ENCODE measurements at places on chromosomes 12 and 14.

DNA sequence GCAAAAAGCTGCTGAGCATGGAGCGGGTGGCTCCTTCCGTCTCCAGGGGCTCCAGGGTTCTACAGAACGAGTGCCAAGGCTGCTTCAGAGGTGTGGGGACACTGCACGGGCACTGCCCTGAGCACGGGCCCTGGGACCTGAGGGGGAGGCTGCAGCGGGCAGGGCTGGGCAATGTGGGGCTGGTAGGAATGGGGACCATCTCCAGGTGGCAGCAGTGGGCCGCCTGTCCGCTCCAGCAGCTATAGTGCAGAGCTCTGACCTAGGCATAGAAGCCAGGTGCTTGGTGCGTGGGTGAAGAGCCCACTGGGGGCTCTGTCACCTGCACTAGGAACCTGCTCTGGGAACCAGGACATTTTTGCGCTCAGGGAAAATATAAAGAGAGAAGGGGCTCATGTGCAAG is 22.3 kb downstream of the HDAC7 start:
- no peaks in the 10 kb centered on the region for H3K27me3 ChIP-seq
- peak; percentile 44 for DNase-seq
- no peak overlapping the region for H3K27ac ChIP-seq
- no peak overlapping the region for H3K4me3 ChIP-seq
- peaks cover 34% of the 10 kb centered on the region for H3K4me1 ChIP-seq

- H3K36me3 ChIP-seq = no peaks in the 10 kb centered on the region
- no peak overlapping the region for H3K27ac ChIP-seq
- no peak overlapping the region for H3K4me3 ChIP-seq
- peaks cover 6% of the 10 kb centered on the region for H3K27me3 ChIP-seq
- H3K4me1 ChIP-seq = no peaks in the 10 kb centered on the region
Measured at GRCh38 chr12:112859291-112859690, 47.5 kb upstream of the OAS1 start.

DNA sequence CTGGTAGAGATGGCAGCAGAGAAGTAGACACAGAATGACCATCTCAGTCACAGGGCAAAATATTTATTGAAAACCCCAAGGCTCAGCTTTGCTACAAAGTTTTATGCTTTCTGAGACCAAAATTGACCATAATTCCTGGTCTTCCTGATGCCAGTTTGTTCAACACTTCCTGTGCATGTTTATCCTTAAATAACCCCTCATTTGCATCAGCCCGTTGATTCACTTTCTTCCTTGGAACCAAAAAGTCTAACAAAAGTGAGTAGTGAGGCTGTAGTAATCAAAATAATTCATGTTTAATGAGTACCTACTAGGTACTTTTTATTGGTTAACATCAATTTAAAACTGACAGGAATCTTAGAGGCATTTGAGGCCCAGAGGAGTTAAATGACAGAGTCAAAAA is 51.7 kb downstream of the TRHDE start:
- H3K27me3 ChIP-seq = no peaks in the 10 kb centered on the region
- H3K27ac ChIP-seq = no peak overlapping the region
- DNase-seq = no peak
- H3K36me3 ChIP-seq = no peaks in the 10 kb centered on the region
- H3K4me3 ChIP-seq = no peak overlapping the region

DNA sequence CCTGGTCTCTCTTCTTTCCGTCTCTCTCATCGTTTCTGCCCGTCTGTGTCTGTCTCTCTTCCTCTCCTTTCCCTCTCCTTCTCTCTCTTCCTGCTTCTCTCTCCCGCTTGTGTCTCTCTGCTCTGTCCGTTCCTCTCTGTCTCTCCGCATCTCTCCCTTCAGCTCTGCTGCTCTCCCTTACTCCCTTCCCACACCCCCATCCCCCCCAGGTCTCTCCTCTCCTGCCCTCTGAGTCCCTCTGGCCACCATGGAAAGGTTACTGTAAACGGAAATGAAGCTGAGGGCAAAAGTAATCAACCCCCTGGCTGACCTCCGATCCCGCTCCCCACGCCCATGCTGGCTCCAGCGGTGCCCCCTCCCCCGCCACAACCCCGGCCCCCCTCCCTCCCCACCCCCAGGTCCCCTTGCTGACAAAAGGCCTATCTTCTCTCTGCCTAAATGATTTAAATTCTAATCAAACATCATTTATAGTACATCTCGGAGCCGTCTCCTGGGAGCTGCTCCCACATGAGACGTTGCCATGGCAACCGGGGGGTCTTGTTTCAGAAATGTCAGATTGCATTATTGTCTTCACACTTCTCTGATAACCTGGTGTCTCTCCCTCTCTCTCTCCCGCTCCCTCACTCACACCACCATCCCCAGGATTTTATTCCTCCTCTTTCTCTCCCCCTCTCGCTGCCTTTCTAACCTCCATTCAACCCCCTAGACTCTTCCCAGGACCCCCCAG is 203.8 kb downstream of the RBM19 start:
- H3K27me3 ChIP-seq = peaks cover 42% of the 10 kb centered on the region
- no peak overlapping the region for H3K4me3 ChIP-seq
- H3K4me1 ChIP-seq = no peaks in the 10 kb centered on the region
- H3K36me3 ChIP-seq = no peaks in the 10 kb centered on the region
- no peak overlapping the region for H3K27ac ChIP-seq

DNA sequence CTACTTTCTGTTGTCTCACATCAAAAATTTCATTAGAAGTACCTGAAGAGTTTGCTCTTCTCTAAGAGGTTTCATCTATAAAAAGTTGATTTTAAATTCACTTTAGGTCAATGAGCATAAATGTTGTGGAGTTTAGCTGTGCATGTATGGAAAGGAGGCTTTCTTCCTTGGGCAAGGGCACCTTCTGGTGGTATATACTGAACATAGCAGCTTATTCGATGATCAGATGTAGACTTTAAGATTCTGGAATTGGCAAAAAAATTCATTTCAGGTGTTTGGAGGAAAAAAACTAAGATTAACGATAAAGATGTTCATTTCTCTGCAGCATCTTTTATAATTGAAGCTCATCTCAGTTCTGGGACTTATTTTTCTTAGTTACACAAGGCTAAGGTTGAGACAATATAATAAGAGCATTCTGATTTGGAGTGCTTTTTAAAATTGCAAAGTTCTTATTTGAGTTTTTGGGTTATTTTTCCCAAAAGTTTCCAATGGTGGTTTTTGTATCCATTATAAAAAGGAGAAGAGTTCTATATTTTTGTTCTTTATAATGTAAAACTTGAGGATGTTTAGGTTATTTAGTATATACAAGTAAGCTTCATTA is 46.8 kb downstream of the TMEM117 start:
- no peaks in the 10 kb centered on the region for H3K27me3 ChIP-seq
- H3K36me3 ChIP-seq = no peaks in the 10 kb centered on the region
- no peak overlapping the region for H3K4me3 ChIP-seq
- DNase-seq = peak; percentile 12
- H3K4me1 ChIP-seq = no peaks in the 10 kb centered on the region
- no peak overlapping the region for H3K27ac ChIP-seq

GRCh38 chr14:94354638-94355185 is 31.6 kb upstream of the SERPINA6 start:
- no peaks in the 10 kb centered on the region for H3K36me3 ChIP-seq
- no peak for DNase-seq
- no peaks in the 10 kb centered on the region for H3K4me1 ChIP-seq
- no peak overlapping the region for H3K4me3 ChIP-seq
- peaks cover 4% of the 10 kb centered on the region for H3K27me3 ChIP-seq

DNA sequence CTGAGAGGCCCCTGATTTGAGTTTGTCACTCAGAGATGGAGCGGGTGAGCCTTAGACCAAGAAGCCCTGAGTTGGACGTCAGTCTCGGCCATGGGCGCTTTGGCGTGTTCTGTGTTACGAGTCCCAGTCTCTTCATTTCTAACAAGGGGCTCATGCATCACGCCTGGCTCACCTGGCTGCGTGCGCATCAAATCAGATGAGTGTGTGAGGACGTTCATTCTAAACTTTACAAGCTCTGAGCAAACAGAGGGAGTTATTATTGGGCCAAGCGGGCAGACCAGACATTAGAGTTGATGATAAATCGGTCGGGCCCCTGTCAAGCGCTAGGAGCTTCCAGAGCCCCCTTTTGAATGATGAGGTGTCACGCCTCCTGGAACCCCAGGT is 117.2 kb downstream of the CALM1 start:
- DNase-seq = peak; percentile 42
- H3K27ac ChIP-seq = peak overlapping the region; percentile 88
- H3K36me3 ChIP-seq = no peaks in the 10 kb centered on the region
- no peak overlapping the region for H3K4me3 ChIP-seq

GRCh38 chr14:89700801-89701200 is 253.7 kb downstream of the EFCAB11 start:
- H3K27me3 ChIP-seq = no peaks in the 10 kb centered on the region
- no peak for DNase-seq
- H3K27ac ChIP-seq = peak overlapping the region; percentile 65

GRCh38 chr12:47155457-47156166 is 75.9 kb upstream of the AMIGO2 start:
- H3K27me3 ChIP-seq = no peaks in the 10 kb centered on the region
- H3K27ac ChIP-seq = no peak overlapping the region
- H3K4me1 ChIP-seq = no peaks in the 10 kb centered on the region
- H3K4me3 ChIP-seq = no peak overlapping the region
- DNase-seq = no peak
- no peaks in the 10 kb centered on the region for H3K36me3 ChIP-seq

DNA sequence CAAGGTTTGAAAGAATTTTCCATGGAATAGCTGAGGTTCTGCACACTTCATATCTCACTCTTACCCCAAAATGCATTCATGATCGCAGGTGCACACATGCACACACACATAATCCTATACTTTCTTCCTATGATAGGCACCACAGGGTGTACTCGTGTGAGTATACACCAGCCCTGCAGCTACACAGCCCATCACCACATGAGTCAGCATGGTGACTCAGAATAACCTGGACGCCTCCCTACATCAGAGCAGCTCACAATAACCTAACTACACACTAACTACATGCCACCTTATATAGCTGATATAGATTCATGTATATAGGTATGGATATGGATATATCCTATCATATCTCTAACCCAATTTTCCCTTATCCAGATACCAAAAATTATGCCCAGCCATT is 850.2 kb upstream of the TMEM132C start:
- no peak overlapping the region for H3K4me3 ChIP-seq
- DNase-seq = no peak
- no peaks in the 10 kb centered on the region for H3K36me3 ChIP-seq
- no peaks in the 10 kb centered on the region for H3K4me1 ChIP-seq
- H3K27ac ChIP-seq = no peak overlapping the region

DNA sequence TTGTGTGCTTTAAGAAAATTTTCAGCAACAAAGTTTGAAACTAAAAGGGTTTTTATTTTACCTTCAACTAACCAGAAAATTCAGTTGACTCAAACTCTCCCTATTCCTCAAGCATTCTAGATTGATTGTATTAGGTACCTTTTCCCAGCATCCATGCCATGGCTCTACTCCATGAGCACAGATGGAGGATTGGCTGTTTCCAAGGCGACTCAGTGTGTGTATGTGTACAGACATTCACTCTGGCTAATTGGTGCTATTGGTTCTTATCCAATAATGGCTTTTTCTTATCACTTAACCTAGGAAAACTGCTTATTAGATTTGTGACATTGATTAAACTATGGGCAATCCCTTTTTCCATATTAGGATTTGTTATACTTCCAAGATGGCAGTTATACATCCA is 202.6 kb downstream of the ANO6 start:
- DNase-seq = no peak
- no peaks in the 10 kb centered on the region for H3K36me3 ChIP-seq
- no peaks in the 10 kb centered on the region for H3K27me3 ChIP-seq
- H3K4me1 ChIP-seq = no peaks in the 10 kb centered on the region
- H3K27ac ChIP-seq = no peak overlapping the region

- no peak for DNase-seq
- H3K27ac ChIP-seq = no peak overlapping the region
- H3K4me1 ChIP-seq = no peaks in the 10 kb centered on the region
- no peaks in the 10 kb centered on the region for H3K36me3 ChIP-seq
- peaks cover 6% of the 10 kb centered on the region for H3K27me3 ChIP-seq
Measured at GRCh38 chr12:76871742-76872141, 7.1 kb downstream of the CSRP2 start.

- H3K36me3 ChIP-seq = no peaks in the 10 kb centered on the region
- no peaks in the 10 kb centered on the region for H3K27me3 ChIP-seq
- no peaks in the 10 kb centered on the region for H3K4me1 ChIP-seq
- DNase-seq = no peak
Measured at GRCh38 chr12:28699029-28699428, 450.0 kb upstream of the FAR2 start.

DNA sequence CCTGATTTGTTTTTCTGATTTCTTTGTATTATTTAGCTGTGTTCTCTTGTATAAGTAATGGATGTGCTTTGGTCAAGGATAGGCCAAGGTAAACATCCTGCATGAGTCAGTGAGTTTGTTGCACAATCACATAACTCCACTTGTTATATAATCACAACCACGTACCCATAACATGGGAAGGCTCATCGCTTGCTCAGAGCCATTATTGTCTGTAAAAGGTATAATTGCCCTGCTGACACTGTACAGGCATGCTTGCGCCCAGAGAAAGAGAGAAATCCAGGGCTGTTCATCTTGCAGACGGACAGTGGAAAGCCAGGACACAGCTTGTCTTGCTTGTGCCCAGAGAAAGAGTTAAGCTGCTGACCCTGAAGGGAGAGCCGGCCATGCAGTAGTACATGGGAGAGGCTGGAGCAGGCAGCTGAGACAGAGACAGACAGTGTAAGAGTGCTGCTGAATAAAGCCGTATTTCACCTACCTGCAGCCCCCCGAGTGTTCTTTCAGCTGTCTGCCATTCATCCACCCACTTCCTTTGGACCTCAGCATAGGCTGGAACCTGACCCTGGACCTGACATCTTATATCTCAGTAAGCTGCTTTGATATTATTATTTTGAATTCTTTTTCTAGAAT is 174.7 kb upstream of the DAAM1 start:
- H3K27ac ChIP-seq = no peak overlapping the region
- H3K27me3 ChIP-seq = no peaks in the 10 kb centered on the region
- no peaks in the 10 kb centered on the region for H3K4me1 ChIP-seq
- DNase-seq = no peak
- H3K36me3 ChIP-seq = no peaks in the 10 kb centered on the region
- H3K4me3 ChIP-seq = no peak overlapping the region

GRCh38 chr12:115657081-115658013 is 620.1 kb downstream of the MED13L start:
- no peak for DNase-seq
- H3K4me1 ChIP-seq = peaks cover 6% of the 10 kb centered on the region
- no peaks in the 10 kb centered on the region for H3K27me3 ChIP-seq
- no peak overlapping the region for H3K4me3 ChIP-seq
- H3K27ac ChIP-seq = no peak overlapping the region

Measured in transverse colon (tissue), 4 donors.